ENCODE measurements at places on chromosomes 6 and 20.
A peak's percentile ranks its signal among the peaks of the same experiment; 100 is the strongest.

DNA sequence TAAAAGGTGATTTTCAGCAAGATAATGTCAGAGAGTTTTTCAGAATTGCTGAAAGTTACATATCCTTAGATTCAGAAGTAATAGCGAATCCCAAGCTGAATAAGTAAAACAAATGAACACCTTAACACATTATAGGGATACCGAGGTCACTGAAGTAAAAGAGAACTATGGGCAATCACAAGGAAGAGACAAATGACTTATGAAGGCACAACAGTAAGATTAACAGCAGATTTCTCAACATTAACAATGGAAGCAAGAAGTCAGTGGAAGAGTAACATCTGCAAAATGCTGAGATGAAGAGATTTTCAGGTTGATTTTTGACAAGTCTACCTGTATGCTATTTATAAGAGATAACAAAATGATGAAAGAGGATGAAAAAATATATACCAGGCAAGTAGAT lies 86.1 kb upstream of the EZR start:
- peak; percentile 42 for DNase-seq

DNA sequence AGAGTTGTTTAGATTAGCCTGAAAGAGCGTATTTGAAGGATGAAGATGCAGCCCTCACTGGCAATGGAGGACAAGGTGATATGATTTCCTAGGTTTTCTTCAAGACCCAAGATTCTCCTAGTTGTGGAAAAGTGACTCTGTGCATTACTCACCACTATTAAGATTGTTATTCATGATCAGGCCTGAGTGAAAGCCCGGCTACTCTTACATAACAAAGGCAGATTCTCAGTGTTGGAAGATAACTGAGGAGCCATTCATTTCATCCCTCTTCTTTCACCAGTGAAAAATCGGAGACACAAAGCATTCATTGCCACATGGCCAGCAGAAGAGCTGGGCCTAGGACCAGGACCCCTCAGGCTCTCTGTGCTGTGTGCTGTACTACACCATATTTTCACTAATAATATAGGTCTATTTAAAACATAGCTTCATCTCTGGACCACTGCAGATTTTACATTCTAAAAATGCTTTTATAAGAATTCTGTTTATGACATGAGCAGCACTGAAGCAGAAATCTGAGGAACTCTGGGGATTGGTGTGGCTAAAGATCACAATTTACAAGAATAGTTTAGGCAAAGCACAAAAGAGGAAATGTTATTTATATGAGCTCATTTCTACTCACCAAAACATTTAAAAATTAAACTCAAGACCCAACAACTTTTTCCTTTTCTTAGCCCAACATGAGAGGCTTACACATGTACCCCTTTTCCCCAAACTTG lies 181.9 kb upstream of the CCN2 start:
- DNase-seq: no peak

DNA sequence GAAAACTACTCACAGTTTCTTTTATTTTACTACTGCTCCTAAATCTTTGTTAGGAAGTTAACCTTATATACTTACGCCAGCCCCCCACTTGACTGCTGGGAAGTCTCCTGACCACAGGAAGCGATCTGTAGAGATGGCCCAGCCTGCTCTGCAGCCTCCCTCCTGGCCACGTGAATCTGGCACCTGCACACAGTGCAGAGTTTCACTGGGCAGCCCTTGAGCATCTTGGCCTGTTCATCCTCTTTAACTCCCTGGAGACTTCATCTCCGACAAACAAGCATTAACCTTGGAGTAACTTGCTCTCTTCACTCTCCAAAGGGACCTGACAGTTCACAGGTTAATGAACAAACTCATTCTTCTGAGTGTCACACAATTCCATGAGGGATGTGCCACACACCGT lies 294.1 kb downstream of the BTBD9 start:
- DNase-seq: no peak

GRCh38 chr6:167855825-167856425 lies 29.2 kb downstream of the AFDN start:
- DNase-seq: peak; percentile 92

GRCh38 chr6:11975353-11975977 lies 36.6 kb upstream of the HIVEP1 start:
- peak; percentile 73 for DNase-seq

DNA sequence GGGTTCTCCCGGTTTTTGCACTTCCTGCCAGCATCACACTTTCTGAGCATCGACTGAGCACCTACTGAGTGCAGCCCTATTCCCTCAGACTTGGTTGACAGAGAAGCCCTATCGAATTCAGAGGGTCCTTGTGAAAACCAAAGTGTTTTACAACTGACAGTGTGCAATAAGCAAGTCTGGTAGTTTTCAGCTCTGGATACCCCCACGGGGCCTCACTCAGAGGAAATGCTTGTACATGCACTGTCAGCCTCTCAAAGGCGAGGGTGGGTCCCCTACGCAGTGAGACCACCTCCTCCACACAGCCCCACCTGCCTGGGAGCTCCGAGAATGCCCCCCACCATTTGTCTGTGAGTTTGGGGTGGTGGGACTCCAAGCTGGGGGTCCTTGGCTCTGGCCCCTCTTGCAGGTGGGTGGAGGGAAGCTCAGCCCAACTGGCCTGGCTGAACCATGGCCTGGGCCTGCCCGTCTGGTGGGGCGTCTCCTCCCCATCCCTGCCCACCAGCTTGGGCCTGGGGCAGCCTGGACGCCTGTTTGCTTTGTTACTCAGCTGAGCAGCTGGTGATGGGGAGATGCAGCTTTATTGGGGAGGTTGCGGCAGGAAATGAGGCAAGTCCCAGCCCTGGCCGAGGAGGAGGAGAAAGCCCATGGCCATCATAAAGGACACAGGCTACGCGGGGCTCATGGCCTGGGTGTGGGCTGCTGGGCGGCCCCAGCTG lies 1.7 kb downstream of the SPDEF start:
- no peak for DNase-seq

GRCh38 chr6:159062976-159063375 lies 18.2 kb upstream of the TAGAP start:
- DNase-seq: no peak

GRCh38 chr6:140370976-140371870 lies 996.8 kb upstream of the CITED2 start:
- no peak for DNase-seq

GRCh38 chr6:36963451-36964290 lies 9.1 kb downstream of the PI16 start:
- no peak for DNase-seq

- peak; percentile 9 for DNase-seq
These were observed 63.4 kb downstream of the MTHFD1L start for GRCh38 chr6:150928882-150929281.

- DNase-seq: no peak
These were observed 38.5 kb upstream of the TFB1M start for GRCh38 chr6:155352811-155353210.

- DNase-seq: no peak
These were observed 6.1 kb downstream of the MANBAL start for GRCh38 chr20:37295595-37295994.
